GM12878 (cell line): ENCODE measurements at places on chromosomes 6 and 20. TPM values are rescaled to one million over a fixed set of nuclear protein-coding genes. Genes with fewer than 3 reads are reported as not detected.

Gene COL11A2
- 0.51 and 0.53 TPM in 2 replicates for total RNA-seq

DNA sequence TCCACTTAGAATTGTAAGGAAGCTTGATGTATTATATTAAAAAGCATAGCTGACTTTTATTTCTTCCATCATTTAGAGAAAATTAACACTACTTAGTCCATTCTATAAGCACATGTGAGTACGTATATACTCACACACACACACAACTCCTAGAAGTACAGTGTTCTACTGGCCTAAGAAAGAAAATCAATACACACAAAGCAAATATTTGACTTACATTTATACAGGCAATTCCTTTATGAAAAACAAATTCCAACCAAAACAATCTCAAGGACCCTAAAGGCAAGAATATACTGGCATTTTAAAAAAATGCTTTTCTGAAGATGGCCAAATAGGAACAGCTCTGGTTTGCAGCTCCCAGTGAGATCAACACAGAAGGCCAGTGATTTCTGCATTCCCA lies 71.9 kb downstream of the NRSN1 start:
- H3K4me1 ChIP-seq = no peaks in the 10 kb centered on the region
- no peak overlapping the region for H3K4me3 ChIP-seq
- no peaks in the 10 kb centered on the region for H3K36me3 ChIP-seq
- no peaks in the 10 kb centered on the region; the same call in 1 of the 2 replicates for H3K27me3 ChIP-seq
- no peak overlapping the region for H3K27ac ChIP-seq
- DNase-seq = no peak

DNA sequence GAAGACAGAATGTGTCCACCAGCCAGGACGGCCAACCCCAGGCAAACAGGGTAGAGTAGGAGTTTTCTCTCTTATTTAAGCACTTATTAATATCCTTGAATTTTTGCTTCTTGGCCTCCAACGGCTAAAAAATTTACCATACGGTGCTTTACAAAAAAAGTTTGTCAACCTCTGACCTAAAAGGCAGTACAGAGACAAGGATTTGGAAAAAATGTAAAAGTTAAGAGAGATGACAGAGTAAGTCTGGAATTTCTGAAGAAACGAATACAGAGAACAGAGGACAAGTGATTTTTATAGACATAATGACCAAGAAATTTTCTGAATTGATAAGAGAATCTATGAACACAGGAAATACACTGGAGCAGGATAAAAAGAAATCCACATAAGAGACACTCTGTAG lies 10.2 kb downstream of the OSER1 start:
- H3K4me1 ChIP-seq = no peaks in the 10 kb centered on the region
- H3K27ac ChIP-seq = no peak overlapping the region
- DNase-seq = no peak
- peaks cover 39% of the 10 kb centered on the region for H3K36me3 ChIP-seq
- H3K27me3 ChIP-seq = no peaks in the 10 kb centered on the region

DNA sequence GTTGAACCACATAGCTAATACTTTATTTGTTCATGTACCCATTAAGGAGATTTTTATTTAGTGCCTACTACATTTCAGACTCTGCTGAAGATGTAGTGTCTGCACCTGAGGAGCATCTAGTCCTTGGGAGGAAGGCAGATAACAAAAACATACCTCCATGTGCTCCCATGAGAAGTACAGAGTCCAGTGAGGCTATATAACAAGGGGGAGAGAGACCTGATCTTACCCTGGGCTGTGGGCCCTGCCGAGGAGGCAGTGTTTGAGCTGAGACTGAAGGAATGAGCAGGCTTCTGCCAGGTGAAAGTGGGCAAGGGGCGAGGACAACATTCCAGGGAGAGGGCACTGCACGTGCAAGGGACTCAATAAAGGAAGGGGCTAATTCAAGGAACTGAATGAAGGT lies 12.1 kb downstream of the MANBAL start:
- H3K27ac ChIP-seq = no peak overlapping the region
- H3K4me1 ChIP-seq = peaks cover 26% of the 10 kb centered on the region
- H3K27me3 ChIP-seq = no peaks in the 10 kb centered on the region
- no peak overlapping the region for H3K4me3 ChIP-seq
- DNase-seq = no peak
